Stimulated activated CD4-positive, alpha-beta T cell treated with anti-CD3 and anti-CD28 coated beads, Interleukin-1b, Interleukin-23, amount 100 ng/mL, for 1 hour (primary cell): ENCODE measurements at places on chromosomes 4 and X.

DNA sequence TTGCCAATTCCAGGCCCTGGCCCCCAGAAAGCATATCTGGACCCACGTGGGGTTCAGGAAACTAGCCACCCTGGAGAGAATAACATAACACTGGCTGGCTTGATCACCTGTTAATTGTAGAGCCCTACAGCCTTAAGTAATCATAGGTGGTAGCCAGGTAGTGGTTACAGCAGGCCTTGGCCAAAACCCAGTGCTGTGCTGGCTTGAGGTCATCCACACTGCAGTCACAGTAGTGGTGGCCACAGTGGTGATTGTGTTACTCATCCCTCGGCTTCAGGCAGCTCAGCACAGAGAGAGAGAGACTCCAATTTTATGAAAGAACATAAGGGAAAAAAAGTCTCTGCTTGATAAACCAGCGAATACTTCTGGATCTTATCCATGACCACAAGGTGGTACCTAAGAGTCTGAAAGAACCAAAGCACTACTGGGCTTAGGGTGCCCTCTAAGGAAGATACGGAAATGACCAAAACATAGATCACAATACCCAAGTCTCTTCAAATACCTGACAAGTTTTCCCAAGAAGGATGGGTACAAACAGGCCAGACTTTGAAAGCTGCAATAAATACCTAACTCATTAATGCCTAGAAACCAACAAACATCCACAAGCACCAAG is 46.6 kb upstream of the CDX4 start:
- DNase-seq, result no peak

- no peak for DNase-seq
Measured at GRCh38 chrX:86604607-86605006, 456.4 kb downstream of the DACH2 start.

- DNase-seq, result no peak
Measured at GRCh38 chr4:43089730-43090129, 197.2 kb downstream of the GRXCR1 start.

DNA sequence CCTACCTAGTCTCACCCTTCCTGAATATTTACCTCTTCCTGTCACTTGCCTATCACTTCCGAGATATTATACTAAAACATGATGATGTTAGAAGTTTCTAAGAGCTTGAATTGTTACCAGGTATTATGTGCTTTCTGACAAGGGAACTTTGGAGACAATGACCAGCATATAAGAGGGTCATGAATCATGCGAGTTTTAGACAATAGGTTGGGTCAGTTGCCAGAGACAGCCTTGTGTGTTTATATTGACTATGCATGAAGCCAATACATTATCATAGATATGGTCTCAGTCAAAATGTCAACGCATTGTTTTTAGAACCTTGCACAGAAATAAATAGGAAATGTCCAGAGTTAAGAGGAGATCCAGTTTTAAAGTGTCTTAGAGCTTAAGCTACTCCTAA is 116.8 kb downstream of the KLHL4 start:
- DNase-seq, result no peak

- no peak for DNase-seq
Measured at GRCh38 chrX:24513416-24513815, 48.3 kb downstream of the PDK3 start.

GRCh38 chr4:72136429-72136828 is 104.6 kb downstream of the NPFFR2 start:
- no peak for DNase-seq

DNA sequence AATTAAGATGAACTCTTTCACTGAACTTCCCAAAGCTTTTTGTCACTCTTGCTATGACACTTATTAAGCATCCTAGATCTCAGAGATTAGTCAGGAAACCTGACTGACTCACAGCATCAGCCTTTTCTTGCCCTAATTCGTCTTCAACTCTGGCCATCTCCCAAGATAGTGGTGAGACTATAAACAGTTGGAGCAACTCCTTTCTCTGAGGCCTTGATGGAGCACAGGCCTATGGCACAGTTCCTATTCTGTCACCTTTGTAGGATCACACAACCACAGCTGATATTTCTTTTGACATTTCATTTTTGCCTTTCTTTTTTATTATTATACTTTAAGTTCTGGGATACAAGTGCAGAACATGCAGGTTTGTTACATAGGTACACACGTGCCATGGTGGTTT is 217.6 kb downstream of the PRR32 start:
- no peak for DNase-seq

DNA sequence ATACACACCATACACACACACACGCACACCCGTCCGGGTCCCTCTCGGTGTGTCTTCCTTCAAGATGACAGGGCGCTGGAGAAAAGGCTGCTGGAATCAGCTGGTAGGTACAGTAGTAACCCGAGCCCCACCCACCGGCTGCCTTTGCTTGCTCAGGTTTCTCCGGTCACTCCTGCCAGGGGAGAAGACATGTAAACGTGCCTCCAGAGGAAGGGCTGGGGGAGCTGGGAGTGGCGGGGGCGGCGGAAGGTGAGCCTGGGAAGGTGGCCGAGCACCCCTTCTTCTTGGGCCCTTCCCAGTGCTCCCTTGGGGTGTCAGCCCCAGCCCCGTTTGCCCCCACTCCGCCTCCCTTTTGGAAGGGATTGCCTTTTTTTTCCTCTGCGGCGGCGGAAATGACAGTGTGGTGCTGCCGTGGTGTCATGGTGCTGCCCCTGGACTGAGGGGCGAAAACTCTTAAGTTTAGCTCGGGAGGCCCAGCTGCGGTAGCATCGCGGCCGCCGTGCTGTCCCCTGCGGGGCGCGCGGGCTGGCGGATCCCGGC is at the start of gene MID2:
Gene MID2 (plus strand): TSS at position 169 of the 540 bp plus-strand sequence. CDS start 561 bp downstream, outside the sequence.
- no peak for DNase-seq

DNA sequence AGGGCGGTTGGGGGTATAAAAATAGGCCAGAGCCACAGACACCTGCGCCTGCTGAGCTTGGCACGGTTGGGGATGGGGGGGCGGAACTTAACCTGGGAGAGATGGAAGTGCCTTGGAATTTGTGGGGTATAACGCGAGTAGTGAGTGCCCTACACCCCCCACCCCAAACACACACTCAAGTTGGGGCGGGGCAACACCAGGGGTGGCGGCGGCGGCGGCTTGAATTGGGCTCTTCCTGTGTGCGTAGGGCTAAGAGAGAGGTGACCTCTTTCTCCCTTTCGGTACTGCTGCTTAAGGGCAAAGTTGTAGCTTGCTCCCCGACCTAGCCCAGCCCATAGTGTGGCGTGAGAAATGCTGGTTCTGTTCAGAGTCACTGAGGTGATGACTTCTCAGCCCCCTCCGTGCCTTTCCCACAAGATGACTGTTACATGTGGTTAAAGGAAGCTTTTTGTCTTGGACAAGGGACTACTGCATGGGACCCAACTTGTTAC is 839 bp downstream of the STK26 start:
- DNase-seq, result no peak

GRCh38 chr4:183426507-183426906 is 17.9 kb upstream of the CDKN2AIP start:
- no peak for DNase-seq

DNA sequence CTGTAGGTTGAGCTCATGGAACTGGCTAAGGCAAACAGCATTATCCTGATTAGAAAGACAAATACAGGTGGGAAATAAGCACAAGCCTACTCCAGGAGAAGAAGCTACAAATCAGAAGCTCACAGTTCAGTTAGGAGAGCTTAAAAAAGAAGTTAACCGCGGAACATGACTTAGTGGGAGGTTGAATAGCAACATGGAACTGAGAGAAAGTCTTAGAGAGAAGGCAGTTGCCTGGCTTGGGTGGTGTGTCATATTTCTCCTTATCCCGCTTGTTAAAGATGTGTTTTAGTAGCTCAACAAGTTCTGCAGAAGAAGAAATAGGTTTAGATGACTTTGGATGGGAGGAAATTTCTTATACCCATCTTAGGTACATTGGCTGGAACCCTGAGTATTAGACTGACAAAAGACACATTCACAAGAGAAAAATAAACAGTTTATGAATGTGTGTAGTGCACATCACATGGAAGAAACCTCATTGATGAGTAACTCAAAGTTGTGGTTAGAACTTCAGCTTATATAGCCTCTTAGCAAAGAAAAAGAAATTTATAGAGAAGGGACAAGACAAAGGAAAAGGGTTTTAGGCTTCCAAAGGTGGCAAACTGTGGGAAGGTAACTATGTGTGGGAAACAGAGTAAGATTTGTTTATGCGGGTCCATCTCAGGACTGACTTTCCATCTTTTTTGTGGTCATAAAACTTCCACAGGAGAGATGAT is 37.4 kb upstream of the RXFP1 start:
- no peak for DNase-seq

GRCh38 chr4:159357350-159357749 is 254.5 kb downstream of the RAPGEF2 start:
- DNase-seq, result no peak

- no peak for DNase-seq
Measured at GRCh38 chrX:17027931-17028330, 81.5 kb downstream of the REPS2 start.

GRCh38 chrX:122833230-122833629 is 350.8 kb upstream of the GRIA3 start:
- DNase-seq, result no peak

GRCh38 chr4:159341522-159341921 is 238.6 kb downstream of the RAPGEF2 start:
- no peak for DNase-seq

GRCh38 chr4:120232050-120232449 is 165.4 kb upstream of the MAD2L1 start:
- no peak for DNase-seq

GRCh38 chr4:116118221-116118620 is 967.2 kb downstream of the TRAM1L1 start:
- no peak for DNase-seq

DNA sequence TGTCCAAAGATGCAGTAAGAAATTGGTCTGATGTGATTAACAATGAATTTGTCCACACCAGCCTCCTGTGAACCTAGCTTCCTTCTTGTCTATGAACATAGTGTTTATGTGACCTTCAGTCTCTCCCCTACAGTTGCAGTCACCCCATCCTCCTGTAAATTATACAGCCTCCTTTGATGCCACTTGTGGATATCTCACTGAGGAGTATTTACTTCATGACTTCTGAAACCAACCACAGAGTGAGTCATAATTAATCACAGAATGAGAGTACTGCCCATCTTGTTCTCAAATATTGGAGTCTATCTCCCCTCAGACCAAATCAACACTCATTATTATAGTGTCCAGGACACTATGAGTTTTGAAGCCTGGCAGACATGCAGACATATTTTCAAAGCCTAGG is 27.3 kb upstream of the XAGE2 start:
- no peak for DNase-seq

GRCh38 chr4:76874176-76874575 is 23.8 kb downstream of the SOWAHB start:
- DNase-seq, result no peak

DNA sequence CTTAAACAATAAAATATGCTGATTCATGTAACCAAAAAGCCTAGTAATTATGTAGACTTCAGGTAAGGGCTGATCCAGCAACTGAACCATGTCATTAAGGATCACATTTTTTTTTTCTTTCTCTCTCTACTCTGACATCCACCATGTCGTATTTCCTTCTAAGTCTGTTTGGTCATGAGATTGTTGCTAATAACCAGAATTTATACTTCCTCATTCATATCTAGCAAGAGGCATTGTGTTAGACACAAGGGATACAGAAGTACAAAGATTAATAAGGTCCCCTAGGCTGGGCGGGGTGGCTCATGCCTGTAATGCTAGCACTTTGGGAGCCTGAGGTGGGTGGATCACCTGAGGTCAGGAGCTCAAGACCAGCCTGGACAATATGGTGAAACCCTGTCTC is 24.1 kb downstream of the PHEX start:
- no peak for DNase-seq

DNA sequence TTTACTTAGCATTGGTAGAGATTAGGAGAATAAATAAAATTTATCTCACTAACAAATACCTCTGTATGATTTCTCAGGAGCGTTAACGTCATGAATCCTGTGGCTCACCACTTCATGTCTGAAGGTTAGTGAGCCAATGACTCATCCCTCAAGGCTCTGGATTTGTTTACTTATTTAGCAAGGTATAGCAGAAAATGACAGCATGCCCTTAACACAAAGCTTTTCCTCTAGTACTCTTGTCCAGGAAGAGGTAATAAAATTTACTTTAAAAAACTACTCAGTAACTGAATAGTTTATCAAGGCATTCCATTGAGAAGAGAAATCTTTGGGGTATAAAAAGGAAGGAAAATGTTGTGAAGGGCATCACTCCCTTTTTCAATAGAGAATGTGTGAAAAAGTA is 823.8 kb downstream of the CCSER1 start:
- DNase-seq, result no peak

DNA sequence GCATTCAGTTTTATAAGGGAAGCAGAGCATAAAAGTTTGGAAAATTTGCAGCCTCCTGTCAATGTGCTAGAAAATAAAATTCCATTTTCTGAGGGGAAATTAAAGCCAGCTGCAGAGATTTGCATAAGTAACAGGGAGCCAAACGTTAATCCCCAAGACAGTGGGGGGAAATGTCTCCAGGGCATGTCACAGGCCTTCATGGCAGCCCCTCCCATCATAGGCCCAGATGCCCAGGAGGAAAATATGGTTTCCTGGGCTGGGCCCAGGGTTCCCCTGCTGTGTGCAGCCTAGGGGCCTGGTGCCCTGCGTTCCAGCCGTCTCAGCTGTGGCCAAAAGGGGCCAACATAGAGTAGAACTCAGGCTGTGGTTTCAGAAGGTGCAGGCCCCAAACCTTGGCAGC is 9.3 kb downstream of the RNF4 start:
- DNase-seq, result no peak

DNA sequence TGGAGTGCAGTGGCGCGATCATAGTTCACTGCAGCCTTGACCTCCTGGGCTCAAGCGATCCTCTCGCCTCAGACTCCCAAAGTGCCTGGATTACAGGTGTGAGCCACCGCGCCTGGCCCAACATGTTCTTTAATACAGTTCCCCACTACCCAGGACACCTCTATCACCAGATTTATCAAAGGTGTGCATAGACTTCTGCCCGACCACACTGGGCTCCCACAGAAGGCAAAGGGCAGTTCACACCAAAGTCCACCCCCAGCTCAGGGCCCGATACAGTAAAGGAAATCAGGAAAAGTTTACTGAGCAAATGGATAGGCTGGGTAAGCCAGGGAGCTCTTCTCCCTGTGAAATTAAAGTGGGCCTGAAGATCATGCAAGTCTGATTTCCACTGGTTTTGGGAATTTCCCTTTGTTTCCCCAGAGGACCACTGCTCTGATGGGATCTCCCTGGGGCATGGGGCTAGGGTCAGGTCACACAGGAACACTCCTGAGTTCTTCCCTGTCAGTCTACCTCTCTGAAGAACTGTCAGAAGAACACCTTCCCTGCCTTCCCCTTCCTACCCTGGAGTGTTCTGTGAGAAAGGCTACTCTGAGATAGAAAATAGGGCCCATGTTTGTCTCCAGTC is 17.7 kb upstream of the PIM2 start:
- DNase-seq, result no peak

GRCh38 chrX:16825264-16826035 is 39.2 kb downstream of the TXLNG start:
- no peak for DNase-seq
